ENCODE measurements at places on chromosomes 6 and 20. TPM values are rescaled to one million over a fixed set of nuclear protein-coding genes. Genes with fewer than 3 reads are reported as not detected.

DNA sequence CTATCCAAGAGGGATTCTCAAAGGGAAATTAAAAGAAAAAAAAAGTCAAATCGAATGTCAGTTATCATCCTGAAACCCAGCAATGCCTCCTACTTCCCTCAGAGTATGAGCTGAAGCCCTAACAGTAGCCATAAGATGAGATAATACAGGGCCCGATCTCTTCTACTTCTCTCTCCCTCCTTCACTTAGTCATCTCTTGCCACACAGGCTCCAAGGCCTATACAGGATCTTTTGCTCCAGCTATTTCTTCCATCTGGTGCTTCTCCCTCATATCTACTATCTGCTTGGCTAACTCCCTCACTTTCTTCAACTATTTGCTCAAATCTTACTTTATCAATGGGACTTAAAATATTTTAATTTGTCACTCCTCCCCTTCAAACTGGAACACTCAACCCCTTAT, 215.3 kb downstream of the RNGTT start:
- no peak for DNase-seq

DNA sequence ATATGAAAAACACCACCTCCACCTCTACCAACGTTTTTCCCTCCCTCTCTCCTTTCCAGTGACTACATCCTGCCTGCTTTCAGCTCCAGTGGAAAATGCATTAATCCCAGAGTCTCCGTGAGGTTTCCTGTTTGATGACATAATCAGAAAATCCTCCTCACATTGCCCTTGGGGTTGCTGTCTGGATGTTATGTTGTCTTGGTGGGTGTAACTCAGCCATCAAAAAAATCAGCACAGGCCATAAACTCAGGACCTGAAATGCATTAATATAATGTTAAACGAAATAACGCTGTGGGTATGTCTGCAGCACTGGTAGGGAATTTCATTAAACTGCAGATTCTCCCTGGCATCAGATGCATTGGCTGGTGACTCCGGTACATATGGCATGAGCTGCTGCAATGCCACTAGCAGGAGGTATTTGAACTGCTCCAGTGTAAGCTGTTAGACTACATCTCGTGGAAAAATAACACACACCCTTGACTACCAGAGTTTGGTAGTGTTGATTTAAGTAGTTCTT, 297.8 kb downstream of the PRL start:
- DNase-seq = no peak

The TBC1D7 gene
- total RNA-seq = 22.9 TPM

DNA sequence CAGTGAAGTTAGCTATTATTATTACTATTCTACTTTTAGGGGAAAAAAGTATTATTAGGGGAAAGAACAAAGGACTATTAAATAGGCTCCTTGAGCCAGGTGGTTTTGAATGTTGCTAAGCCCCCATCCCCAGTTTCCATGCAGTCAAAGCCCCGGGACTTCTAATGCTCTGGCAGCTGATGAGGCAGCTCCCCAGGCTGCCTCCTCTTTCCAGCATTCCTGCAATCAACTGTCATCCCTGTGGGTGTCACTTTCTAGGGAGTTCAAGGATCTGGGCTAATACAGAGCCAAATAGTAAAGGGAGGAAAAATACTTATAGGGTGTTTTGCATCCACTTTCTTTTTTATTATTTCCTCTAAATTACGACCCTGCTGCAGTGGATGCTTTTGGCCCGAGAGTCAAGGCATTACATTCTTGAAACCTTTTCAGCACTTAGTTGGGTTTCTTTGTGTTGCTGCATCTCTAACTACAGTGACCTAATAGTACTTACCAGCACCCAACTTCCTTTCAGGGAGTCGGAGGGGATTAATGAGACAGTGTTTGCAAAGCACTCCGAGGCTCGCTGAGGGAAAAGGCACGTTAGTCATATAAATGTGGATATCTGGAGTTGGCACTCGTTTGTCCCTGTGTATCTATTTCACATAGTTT, 303.9 kb upstream of the MAP3K7 start:
- no peak for DNase-seq

The ASIP gene
- not detected for total RNA-seq
